Iris pigment epithelial cell (primary cell): ENCODE measurements at places on chromosomes 2 and 18.

DNA sequence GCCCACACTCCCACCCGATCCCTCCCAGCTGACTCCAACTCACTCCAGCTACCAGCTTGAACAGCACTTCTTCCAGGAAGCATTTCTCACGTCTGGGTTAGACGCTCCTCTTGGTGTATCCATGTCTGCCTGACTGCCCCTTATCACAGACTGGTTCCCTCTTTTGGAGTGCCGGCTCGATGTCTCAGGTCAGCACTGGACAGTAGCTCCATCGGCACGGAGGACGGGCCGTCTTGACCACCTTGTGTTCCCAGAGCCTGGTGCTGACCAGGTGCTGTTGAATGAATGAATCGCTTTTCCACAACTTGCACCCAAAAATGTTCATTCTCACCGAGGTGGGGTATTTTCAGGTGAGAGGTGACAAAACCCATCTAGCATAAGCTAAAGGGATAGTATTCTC is 71.8 kb downstream of the LBH start:
- DNase-seq, result no peak

DNA sequence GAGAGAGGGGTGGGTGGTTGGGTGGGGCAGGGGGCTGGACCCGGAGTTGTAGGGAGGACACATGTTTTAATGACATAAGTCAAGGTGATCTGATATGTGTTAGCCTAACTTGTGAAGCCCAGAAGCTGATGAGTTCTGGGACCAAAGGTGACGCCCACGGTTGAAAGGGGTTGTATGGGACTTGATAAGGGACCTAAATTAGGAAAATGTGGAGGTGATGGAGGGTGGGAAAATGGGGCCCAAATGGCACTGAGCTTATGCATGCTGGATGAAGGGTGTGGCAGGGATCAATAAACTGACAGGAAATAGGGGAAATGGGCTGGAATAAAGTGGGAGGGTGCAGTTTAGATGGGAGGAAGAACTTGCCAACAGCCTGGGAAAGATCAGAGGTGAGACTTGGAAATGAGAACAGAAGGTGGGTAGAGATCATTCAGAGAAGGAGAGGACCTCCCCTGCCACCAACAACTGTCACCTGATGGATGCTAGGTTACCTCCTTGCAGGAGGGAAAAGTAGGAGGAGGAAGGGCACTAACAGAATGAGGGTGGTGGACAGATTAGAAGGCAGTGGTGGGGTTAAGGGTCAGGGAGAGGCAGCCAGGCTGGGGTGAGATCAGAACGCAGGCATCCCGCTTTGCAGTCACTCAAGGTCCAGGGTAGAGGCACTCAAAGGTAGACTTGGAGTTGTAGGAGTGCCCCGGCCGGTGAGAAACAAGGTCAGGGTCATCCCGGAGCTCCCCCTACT is 15.3 kb downstream of the WNT10A start:
- DNase-seq, result no peak

DNA sequence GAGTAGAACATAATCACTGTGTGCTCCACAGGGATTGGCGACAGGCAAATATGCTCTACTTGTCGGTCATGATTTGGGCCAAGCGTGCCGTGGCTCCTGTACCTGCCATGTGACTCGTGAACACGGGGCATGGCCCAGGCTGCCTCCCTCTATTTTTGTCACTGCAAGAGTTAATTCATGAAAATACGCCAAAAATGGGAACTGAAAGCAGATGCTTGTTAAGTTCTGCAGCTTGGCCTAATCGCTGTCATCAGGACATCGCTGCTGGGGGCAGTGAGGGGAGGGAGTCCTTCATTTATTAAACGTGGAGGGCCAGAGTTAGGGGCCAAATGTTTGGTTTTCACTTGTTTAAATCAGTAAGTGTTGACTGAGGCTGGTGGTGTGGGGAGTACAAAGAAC is 177.8 kb downstream of the BCL2 start:
- no peak for DNase-seq

GRCh38 chr2:215966951-215967350 is 46.4 kb downstream of the MREG start:
- no peak for DNase-seq

GRCh38 chr2:229319558-229319957 is 48.5 kb upstream of the PID1 start:
- DNase-seq, result no peak

DNA sequence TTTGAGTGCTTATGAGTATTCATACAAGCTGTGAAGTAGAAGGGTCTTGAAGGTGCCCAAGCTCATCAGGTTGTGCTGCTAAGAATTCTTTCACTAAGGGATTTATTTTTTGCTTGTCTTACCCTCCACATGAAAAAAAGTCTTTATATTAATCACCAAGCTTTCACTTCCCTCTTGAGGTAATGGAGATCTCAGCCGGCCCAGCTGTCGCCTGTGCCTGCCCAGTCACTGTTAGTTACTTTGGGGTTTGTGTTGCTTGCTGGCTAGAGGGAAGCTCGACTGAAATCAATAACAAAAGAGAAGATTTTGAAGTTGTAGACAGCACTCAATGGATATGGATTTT is 21.9 kb downstream of the MC2R start:
- DNase-seq, result no peak

DNA sequence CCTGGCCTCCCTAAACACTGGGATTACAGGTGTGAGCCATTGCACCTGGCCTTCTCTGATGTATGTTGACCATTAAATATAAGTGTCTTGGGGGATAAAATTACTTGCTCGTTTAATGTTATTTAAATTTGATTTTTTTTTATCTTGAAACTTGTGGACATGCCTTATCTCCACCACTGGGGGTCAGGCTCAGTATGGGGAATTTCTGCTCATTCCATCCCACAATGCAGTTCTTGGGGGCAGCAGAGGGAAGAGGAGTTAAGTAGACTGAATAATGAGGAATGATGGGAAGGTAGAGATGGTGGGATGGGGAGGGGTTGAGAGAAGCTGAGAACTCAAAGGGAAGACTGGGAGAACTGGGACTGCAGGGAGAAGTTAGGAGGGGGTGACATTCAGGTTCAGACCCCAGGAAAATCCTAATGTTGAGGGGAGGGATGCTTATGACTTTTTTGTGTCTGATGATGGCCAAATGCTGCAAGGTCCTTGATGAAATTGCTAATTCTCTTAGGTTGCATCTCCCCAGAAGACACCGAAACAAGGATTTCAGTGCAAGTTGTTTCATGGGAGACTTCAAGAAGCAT is 174.2 kb downstream of the MIB1 start:
- peak; percentile 73 for DNase-seq

GRCh38 chr18:809985-810642 is 1.9 kb downstream of the YES1 start:
- DNase-seq, result peak; percentile 28
